ENCODE measurements at places on chromosomes 11 and 22.

DNA sequence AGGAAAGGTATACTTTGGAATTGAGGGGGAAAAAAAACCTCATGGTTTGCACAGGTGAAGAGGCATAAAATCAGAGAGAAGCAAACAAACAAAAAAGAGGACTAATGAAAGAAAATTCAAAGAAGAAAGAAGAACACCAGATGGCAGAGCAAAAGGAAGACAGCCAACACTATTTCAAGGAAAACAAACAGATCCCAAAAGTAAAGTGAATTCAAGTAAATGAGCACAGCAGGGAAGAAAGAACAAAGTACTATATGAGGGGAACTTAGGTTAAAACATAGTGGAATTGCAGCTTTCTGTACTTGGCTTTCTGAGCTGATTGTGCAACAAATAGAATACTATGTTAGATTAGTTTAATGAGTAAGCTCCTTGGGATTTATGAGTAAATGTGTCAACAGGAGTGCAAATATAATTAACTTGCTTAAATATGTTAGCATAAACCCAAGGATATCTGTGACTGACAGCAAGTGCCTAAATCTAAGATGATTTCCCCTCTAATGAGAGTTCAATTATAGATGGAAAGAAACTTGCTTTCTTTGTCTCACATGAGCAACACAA, 404.6 kb upstream of the CNTN5 start:
- DNase-seq, result no peak

DNA sequence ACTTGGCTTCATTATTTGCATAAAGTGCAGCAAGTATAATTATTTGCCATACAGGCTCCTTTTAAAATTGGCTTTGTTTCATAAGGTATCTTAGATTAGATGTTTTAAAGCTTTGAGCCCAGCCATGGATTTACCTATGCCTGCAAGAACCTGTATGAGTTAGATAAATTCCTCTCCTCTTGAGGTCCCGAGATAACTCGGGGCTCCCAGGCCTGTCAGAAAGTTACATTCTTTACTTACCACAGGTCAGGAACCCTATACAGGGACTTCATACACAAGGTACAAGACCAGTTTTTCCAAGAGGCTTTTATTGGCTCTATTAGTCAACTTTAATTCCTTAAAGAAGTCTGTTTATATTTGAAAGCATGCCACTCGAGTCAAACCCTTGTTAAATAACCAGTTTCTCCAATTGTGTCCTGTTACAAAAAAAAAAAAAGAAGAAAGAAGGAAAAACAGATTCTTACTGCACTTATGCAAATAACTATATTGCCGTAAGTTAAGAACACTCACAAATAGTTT, 2.3 kb upstream of the C1QTNF6 start:
- no peak for DNase-seq

DNA sequence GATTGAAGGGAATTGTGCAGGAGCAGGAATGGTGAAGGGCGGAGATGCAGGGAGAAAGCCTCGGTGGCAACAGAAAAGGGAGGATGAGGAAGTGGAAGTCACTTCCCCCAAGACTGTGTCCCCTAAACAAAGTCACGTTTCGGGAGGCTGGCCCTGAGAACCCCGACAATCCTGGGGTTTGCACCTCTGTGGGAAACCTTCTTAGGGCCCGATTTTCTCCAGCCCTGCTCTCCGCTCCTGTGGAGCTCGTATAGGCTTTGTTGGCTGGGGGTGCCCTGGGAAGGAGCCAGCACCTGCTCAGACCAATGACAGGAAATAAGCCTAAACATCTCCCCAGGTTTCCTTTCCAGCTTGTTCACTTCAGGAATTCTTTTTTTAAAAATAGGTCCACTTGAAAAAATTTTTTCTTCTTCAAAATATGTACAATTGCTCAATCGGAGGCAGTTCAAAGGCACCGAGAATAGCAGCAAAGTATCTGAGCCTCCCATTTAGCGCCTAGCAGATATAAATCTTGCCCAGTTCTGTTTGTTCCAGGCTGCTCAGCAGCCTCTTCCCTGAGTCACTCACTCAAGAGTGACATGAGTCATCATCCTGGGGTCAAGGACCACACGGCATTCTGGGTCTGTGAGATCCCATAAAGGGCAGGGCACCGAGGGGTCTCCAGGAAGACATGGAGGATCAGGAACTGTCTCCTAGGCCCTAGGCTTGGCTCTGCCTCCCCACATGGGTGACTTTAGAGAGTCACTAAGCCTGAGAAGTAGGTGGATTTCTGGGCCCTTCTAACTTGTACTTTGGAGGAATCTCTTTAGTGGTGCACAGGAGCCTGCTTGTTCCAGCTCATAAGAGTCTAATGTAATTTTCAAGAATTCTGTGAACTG, 34.0 kb downstream of the IRAG1 start:
- no peak for DNase-seq

DNA sequence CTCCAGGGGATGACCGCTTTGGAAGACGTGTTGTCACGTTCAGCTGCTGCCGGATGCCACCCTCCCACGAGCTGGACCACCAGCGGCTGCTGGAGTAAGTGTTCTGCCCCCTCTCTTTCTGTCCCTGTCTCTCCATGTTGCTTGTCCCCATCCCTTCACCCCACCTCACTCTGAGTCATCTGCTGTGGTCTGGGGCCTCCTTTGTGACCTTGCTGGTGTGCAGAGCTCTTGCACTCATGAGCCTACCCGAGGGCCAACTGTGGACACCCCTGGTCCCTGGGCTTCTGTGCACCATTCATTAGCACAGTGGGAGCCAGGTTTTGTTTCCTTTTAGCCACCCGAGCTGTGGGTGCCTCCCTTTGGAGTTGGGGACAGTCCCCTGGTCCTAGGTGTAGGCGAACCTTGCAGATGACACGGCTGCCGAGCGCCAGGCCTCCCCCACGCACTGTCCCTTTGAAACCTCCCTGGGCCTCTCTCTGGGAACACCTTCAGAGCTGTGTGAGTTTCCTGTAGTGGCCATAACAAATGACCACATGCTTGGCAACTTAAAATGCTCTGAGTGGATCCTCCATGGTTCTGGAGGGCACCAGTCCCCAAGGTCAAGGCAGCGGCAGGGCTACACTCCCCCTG, 49.8 kb downstream of the ARHGAP8 start:
- no peak for DNase-seq

DNA sequence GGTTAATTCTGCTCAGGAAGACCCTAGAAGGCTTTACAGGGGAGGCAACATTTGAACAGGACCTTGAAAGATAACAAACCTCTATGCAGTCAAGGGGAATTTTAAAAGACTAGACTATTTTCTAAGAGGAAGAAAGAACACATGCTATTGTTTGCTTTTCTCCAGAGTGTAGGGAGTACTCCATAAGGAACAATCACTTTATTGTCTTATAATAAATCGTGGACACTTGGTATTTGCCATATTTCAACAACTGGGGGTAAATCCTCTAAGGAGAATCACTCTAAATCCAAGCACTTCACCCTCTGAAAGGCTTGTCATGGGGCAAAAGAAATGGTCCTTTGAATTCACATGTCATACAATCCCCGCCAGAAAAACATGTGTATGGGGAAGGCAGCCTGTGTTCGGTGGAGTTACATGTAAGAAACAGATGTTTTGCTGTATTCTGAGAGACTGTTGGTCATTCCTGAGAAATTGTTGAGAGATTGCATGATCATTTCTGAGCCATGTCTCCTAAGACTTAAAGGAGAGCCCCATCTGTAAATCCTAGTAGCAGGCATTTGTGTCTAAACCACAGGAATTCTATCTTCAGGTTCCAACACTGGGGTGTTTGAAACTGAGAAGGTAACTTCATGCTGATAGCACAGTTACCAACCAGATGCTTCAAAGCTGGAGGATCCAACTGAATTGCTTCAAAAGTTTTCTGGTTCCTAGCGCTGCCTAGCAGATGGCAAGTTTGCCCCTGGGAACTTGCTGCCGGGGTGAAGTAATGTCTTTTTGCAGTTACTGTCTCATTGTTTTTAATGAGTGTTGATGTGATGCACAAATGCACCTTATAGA, 66.8 kb downstream of the FZD4 start:
- DNase-seq, result no peak

GRCh38 chr11:102603091-102603490, 22.0 kb downstream of the MMP20 start:
- DNase-seq, result no peak

DNA sequence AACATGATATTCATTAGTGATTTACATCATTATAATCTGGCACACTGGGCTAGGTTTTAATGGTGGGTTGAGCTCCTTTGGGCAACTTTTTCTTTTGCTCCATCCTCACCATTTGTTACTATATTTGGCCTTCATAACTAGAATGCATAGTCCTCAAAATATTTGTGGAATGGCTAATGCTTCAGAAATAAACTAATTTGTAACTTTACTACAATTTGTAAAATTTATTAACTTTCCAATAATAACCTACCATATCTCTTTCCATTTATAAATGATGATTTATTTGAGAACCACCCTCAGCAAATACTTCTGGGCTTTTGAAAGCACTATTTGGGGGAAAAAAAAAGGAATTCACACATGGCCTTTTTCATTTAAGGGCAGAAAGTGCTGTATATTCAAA, 79.7 kb downstream of the LARGE2 start:
- no peak for DNase-seq

DNA sequence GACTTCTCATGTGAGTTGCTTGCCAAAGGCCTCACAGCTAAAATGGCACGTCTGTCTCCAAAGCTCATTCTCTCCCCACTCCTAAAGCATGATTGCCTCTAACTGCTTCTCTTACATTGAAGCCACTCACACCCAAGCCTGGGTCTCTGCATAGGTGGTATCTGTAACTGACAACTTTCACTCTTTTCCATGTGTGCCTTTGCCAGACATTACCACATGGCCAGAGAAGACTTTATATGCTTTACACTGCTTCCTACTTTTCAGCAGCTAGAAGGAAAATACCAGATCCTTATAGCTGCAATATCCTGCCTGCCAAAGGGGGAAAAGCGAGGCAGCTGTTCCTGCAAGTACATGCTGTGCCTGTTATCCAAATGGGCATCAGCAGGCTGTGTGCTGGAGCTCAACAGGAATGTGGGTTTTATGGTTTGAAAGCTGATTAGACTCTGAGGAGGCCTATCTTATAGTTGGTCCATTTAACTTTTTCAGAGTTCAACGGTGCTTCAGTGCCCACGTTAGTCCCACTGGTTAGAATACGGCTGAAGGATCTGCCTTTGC, 547.1 kb downstream of the RAB38 start:
- DNase-seq, result no peak

DNA sequence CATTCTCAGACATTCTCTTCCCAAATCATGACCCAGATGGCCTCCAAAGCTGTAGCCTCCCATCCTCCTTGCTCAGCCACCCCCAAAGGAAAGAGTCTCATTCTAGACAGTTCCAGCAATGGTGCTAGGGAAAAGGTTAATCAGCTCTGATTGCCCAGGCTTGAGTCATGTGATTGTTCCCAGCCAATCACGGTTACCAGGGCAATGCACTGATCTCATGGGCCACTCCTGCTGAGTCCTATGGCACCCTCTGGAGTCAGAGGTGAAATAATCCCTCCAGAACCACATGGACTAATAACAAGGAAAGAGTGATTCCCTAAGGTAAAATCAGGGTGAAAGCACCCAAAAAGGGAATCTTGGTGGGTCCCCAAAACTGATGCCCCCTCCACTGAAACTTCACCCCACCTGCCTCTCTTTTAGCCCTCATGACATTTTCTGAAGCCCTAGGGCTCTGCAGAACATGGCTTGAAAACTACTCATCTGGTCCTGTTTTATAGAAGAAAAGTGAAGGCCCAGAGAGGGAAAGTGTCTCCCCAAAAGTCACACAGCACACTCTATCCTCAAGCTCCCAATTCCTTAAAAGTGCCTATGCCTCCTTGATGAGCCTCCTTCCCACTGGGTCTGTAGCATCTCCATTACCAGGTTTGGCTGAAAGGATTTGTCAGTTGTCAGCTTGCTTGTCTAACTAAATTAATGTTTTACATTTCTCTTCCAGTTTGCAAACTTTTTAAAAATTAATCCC, 203.7 kb downstream of the MN1 start:
- DNase-seq, result no peak

GRCh38 chr11:114762408-114762807, 84.1 kb downstream of the NXPE2 start:
- no peak for DNase-seq

All from stimulated activated CD8-positive, alpha-beta memory T cell treated with anti-CD3 and anti-CD28 coated beads, Interleukin-12 subunit alpha, Interleukin-12 subunit beta, amount 100 ng/mL, for 1 hour (primary cell).